ENCODE measurements at places on chromosomes 4 and X. TPM values are rescaled to one million over a fixed set of nuclear protein-coding genes. Genes with fewer than 3 reads are reported as not detected.

The SEC31A gene
- 98.8 TPM for total RNA-seq

DNA sequence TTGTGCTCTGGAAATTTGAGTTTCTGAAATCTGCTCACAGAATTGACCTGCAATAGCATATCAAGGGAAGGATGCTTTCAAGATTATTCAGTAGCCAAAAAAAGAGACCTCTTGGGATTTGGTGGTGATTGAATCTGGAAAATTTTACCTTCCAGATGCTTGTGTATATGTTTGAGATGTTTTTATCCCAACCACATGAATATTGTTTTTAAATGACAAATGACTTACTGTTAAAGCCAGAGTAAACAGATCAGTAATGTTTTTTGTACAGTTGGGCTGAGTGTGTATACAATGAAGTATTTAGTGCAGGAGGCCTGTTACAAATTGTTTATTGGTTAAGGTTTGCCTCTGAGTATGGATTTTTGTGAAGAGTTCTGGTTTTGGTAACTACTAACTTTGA, 126.5 kb downstream of the CBR4 start:
- no peak for DNase-seq

- DNase-seq: no peak
Measured at GRCh38 chr4:3302786-3303564, 10.2 kb downstream of the RGS12 start.

The ITM2A gene
- 6.3 TPM for total RNA-seq

The PNCK gene
- total RNA-seq: not detected

GRCh38 chrX:140317462-140317861, 187.4 kb downstream of the SOX3 start:
- no peak for DNase-seq

GRCh38 chr4:159293811-159294515, 191.1 kb downstream of the RAPGEF2 start:
- no peak for DNase-seq

- DNase-seq: no peak
Measured at GRCh38 chr4:80360900-80361299, 25.4 kb downstream of the CFAP299 start.

DNA sequence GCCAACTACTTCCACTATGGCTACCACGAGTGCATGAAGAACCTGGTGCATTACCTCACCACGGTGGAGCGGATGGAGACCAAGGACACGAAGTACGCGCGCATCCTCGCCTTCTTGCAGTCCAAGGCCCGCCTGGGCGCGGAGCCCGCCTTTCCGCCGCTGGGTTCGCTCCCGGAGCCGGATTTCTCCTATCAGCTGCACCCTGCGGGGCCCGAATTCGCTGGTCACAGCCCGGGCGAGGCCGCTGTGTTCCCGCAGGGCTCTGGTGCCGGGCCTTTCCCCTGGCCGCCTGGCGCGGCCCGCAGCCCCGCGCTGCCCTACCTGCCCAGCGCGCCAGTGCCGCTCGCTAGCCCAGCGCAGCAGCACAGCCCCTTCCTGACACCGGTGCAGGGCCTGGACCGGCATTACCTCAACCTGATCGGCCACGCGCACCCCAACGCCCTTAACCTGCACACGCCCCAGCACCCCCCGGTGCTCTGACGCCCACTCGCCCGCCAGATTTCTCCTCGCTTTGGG, 2.1 kb downstream of the HELT start:
- no peak for DNase-seq

All from epithelial cell of proximal tubule (primary cell).